A549 treated with DMSO at 1 μM for 4 hours (cell line): ENCODE measurements at places on chromosomes 11 and 22. TPM values are rescaled to one million over a fixed set of nuclear protein-coding genes. Genes with fewer than 3 reads are reported as not detected.

Gene SSTR3
- not detected in 5 replicates for total RNA-seq

Gene TRMT112
- 401 to 459 TPM (median 416 TPM) in 5 replicates for total RNA-seq

Gene CDC42EP2
- total RNA-seq: 14.5 to 16.5 TPM (median 14.8 TPM) in 5 replicates

Gene MAPK8IP2
- 2.4 to 4.3 TPM (median 3.7 TPM) in 5 replicates for total RNA-seq

Gene SC5D
- 9.9 to 13.1 TPM (median 11.4 TPM) in 5 replicates for total RNA-seq

Gene NFAM1
- total RNA-seq: not detected in 5 replicates
